Activated T-helper 1 cell treated with anti-CD3 and anti-CD28 coated beads, Interleukin-12 subunit alpha, Interleukin-12 subunit beta, Interleukin-2, Interleukin-4 antibody, amounts not matched to agents 30 ng/mL and 10 ng/mL and 1 ng/mL, durations not matched to agents 14 hours and 24 hours and 36 hours (primary cell): ENCODE measurements at places on chromosomes 7 and 10. TPM values are rescaled to one million over a fixed set of nuclear protein-coding genes. Genes with fewer than 3 reads are reported as not detected.
A peak's percentile ranks its signal among the peaks of the same experiment; 100 is the strongest.

Gene SNX8
- total RNA-seq, result 40.8 and 41.8 TPM in 2 replicates

Gene SERPINE1
- 0.36 and 0.47 TPM in 2 replicates for total RNA-seq

DNA sequence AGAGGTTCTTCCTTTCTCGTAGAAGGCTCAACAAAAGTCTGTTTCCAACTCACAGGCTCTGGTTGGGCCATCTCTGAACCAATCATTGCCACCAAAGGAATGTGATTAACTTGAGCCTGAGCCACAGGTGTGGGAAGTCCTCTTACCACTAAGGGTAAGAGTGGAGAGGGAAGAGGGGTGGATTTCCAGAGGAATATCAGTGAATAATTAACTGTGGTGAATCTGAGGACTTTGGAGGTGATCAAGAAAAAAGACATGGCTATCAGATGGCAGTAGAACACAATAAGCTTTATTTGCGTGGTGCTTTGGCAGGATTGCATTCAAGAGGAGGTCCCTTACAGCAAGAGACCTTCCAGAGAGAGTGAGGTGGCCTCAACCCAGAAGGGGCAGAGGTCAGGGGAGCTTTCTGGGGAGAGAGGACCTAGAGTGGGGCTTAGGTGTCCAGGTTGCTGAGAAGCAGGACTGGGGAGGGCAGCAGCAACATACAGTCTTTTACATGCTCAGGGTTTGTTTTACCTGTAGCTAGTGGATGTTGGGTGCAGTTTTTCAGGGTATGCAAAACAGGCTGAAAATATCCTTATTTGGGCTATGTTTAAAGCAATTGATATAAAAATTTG lies 61.4 kb downstream of the BBS9 start:
- no peak for DNase-seq
- H3K4me3 ChIP-seq, result no peak overlapping the region
- no peak overlapping the region for H3K27ac ChIP-seq
- H3K27me3 ChIP-seq, result no peaks in the 10 kb centered on the region

DNA sequence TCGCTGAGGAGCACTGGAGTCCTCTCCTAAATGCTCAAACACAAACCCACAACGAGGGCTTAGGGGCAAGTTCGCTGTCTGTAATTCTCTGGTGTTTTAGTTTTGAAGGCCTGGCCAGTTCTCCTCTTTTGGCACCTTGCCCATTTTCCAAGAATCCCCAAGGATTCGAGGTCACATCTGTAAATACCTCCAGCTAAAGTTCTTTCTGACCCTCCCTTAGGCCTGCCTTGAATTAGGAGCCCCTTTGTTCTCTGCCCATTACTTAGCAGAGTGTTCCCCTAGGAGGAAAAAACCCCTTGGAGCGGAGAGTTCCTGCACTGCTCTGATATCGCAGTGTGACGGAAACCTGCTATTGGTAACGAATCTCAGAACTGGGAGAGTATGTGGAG lies 743 bp upstream of the PYROXD2 start:
- no peak overlapping the region for H3K27ac ChIP-seq
- H3K4me3 ChIP-seq, result no peak overlapping the region
- DNase-seq, result no peak

- peaks cover 12% of the 10 kb centered on the region for H3K36me3 ChIP-seq
- peaks cover 15% of the 10 kb centered on the region for H3K4me1 ChIP-seq
- peaks cover 6% of the 10 kb centered on the region for H3K27me3 ChIP-seq
- no peak for DNase-seq
- H3K4me3 ChIP-seq, result no peak overlapping the region
- peak overlapping the region; percentile 73 for H3K27ac ChIP-seq
Observed at GRCh38 chr10:101558671-101559595, 29.1 kb downstream of the POLL start.

DNA sequence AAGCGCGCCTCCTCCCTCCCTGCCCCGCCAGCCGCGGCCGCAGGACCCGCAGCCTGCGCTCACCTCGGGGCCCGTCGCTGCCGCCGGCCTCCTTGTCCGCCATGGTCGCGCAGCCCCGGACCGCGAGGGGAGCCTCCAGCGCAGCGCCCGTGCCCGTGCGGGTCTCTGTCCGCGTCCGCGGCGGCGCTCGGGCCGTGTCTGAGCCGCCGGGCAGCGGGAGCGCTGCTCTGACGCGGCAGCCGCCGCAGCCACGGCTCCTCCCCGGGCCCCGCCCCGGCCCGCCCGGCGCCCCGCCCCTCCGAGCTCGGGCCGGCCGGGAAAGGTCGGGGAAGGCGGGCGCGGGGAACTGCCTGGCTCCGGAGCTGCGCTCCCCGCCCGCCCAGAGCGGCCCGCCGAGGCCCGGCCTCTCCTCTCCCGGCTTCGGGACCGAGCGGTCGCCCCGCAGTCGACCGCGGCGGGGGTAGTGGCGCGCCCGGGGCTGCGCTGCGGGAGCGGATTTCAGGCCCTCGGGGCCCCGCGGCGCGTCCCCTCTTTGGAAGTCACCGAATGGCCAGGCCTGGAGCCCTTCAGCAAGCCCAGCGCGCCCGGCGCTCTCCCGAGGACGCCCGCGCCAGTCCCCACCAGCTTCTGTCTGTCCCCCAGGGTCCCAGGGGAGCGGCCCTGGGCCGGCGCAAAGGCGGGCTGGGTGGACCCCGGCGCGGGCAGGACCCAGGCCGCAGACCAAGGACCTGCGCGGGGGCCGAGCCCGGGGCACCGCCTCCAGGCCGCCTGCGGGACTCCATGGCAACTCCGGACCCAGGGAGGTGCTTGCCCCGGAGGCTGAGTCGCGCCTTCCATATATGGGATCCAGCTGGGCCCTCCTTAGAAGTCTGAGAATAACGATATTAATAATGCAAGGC lies at the start of gene HSPA12A:
TSS of gene HSPA12A (minus strand) at position 200 of the 899 bp plus-strand sequence. CDS start at position 103, 97 bp downstream.
- peak; percentile 31 for DNase-seq
- H3K27ac ChIP-seq, result no peak within 1 kb of the TSS
- H3K36me3 ChIP-seq, result peaks cover 3% of the 10 kb centered on the region

DNA sequence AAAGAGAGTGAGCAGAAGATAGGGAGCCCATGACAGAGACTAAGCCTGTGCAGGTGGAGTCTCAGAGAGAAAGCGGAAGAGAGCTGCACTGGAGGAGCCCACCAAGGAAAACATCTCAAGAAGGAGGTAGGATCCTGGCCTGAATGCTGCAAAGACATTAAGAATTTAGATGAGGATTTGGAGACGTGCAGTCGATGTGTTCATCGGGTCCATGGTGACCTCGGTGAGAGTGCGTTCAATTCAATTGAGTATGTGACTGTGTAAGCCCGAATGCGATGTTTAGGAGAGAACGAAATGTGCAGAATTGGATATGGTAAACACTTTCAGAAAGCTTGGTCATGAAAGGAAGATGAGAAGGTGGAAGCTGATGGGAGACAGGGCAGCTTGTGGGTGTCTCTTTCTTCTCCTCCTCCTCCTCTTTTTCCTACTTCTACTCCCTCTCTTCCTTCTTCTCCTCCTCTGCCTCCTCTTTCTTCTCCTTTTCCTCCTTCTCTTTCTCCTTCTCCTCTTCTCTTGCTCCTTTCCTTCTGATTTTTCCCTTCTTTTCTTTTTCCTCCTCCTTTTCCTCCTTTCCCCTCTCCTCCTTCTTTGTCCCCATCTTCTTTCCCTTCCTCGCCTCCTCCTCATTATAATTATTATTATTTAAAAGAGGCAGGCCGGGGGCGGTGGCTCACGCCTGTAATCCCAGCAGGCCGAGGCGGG lies 276.0 kb downstream of the RPS24 start:
- DNase-seq, result no peak
- H3K27ac ChIP-seq, result no peak overlapping the region
- no peaks in the 10 kb centered on the region for H3K4me1 ChIP-seq
- peaks cover 23% of the 10 kb centered on the region for H3K27me3 ChIP-seq
- no peaks in the 10 kb centered on the region for H3K36me3 ChIP-seq
- no peak overlapping the region for H3K4me3 ChIP-seq

Gene KCP
- not detected in 2 replicates for total RNA-seq
